ENCODE measurements at places on chromosomes 2 and 18. TPM values are rescaled to one million over a fixed set of nuclear protein-coding genes. Genes with fewer than 3 reads are reported as not detected.

The UGT1A7 gene
- polyA plus RNA-seq, result not detected

The G6PC2 gene
- polyA plus RNA-seq, result not detected

The DCDC2C gene
- polyA plus RNA-seq, result 0.42 TPM

The ALPG gene
- polyA plus RNA-seq, result not detected

The ALK gene
- 0.07 TPM for polyA plus RNA-seq

The IL37 gene
- polyA plus RNA-seq, result not detected

The CRACDL gene
- polyA plus RNA-seq, result 1.7 TPM

The IL18RAP gene
- 0.17 TPM for polyA plus RNA-seq

The TMEM17 gene
- polyA plus RNA-seq, result 3.0 TPM

The ERFE gene
- polyA plus RNA-seq, result 0.19 TPM

The SOWAHC gene
- polyA plus RNA-seq, result 9.5 TPM

The B3GNT2 gene
- 9.8 TPM for polyA plus RNA-seq

The MYO7B gene
- polyA plus RNA-seq, result 0.46 TPM

The RIT2 gene
- not detected for polyA plus RNA-seq

The MEP1B gene
- 0.10 TPM for polyA plus RNA-seq

The UBXN4 gene
- polyA plus RNA-seq, result 82.0 TPM

The NOSTRIN gene
- 21.8 TPM for polyA plus RNA-seq

The TFCP2L1 gene
- 0.05 TPM for polyA plus RNA-seq

The FSHR gene
- 4.0 TPM for polyA plus RNA-seq

The ALS2 gene
- 11.4 TPM for polyA plus RNA-seq

The ANKRD62 gene
- polyA plus RNA-seq, result not detected

The MSTN gene
- polyA plus RNA-seq, result 0.45 TPM

The DUSP19 gene
- polyA plus RNA-seq, result 1.4 TPM

The ERBB4 gene
- 0.08 TPM for polyA plus RNA-seq

The KIDINS220 gene
- 33.8 TPM for polyA plus RNA-seq

The ATP6V1B1 gene
- 0.62 TPM for polyA plus RNA-seq

The HSBP1L1 gene
- 15.9 TPM for polyA plus RNA-seq

The ABCG8 gene
- not detected for polyA plus RNA-seq

The CCNYL1 gene
- 4.3 TPM for polyA plus RNA-seq

The POMC gene
- polyA plus RNA-seq, result not detected

The C2orf78 gene
- polyA plus RNA-seq, result not detected

The LYPD1 gene
- polyA plus RNA-seq, result 1.6 TPM

The PTMA gene
- 1,827 TPM for polyA plus RNA-seq

The RAX gene
- polyA plus RNA-seq, result not detected

The NEU2 gene
- not detected for polyA plus RNA-seq

The UGP2 gene
- 63.7 TPM for polyA plus RNA-seq

The TDRD15 gene
- not detected for polyA plus RNA-seq

The NYAP2 gene
- polyA plus RNA-seq, result not detected

The CERKL gene
- 0.13 TPM for polyA plus RNA-seq

The CFAP65 gene
- polyA plus RNA-seq, result 0.04 TPM

The MARS2 gene
- 1.8 TPM for polyA plus RNA-seq

The GKN1 gene
- polyA plus RNA-seq, result not detected

The TCF4 gene
- polyA plus RNA-seq, result 69.1 TPM

The TEX44 gene
- polyA plus RNA-seq, result not detected

The NGEF gene
- 0.62 TPM for polyA plus RNA-seq

The VWC2L gene
- polyA plus RNA-seq, result not detected

The SCG2 gene
- 2.0 TPM for polyA plus RNA-seq

The C1QL2 gene
- polyA plus RNA-seq, result not detected

The LAMA3 gene
- polyA plus RNA-seq, result 2.9 TPM

The NPAS2 gene
- 4.6 TPM for polyA plus RNA-seq

The EIF5B gene
- polyA plus RNA-seq, result 17.5 TPM

The MERTK gene
- 8.3 TPM for polyA plus RNA-seq

The FBXO36 gene
- 3.3 TPM for polyA plus RNA-seq

The TTC32 gene
- 30.1 TPM for polyA plus RNA-seq

The COBLL1 gene
- polyA plus RNA-seq, result 35.5 TPM

All from ovary (tissue), 10 donors.